ENCODE measurements at places on chromosomes 2 and 18.

DNA sequence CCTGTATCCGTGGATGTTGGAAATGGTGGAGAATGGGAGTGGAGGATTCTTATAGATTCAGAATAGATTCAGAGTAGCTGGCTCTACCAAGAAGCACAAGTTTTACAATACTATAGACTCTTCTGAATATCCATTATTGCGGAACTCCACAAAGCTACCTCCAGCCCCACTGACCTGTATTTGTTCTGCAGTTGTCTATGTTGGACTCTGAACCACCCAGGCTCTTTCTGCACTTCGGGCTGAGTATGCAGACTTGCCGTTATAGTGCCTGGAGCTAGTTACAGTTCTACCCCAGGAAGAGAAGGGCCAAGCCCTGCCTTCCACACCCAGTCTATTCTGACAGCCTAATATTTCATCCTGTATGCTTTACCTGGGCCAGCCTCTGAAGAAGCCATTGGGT is 4.4 kb upstream of the RGPD4 start:
- DNase-seq, result no peak

DNA sequence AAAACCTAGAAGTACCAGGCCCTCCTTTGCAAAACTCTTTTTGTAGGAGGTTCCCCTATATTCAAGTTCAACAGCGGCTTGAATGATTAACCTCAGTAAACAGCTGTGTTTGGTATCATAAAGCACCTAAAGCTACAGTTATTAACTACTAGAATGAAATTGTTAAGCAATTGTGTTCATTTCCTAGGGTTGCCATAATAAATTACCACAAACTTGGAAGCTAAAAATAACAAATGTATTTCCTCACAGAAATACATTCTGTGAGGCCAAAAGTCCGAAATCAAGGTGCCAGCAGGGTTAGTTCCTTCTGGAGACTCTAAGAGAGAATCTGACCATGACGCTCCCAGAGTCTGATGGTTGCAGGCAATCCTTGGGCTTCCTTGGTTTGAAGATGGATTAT is 202.1 kb upstream of the ACVR2A start:
- no peak for DNase-seq

- DNase-seq, result no peak
Observed at GRCh38 chr2:225456619-225457260, 57.2 kb downstream of the NYAP2 start.

DNA sequence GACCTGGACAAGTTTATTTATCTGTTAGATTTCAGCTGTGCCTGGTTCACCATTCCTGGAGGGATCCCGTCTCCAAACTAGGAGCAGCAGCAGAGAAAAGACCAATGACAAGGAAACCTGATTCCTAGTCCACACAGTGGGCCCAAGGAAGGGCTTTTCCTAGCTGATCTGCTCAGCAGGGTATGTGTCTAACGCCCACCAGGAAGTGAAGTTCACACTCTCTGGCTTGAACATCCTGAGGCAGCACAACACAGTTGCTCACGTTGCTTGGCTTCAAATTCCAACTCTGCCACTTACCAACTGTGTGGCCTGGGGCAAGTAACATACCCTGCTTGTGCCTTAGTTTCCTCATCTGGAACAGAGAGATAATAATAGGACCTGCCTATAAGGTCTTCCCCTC is 42.9 kb downstream of the XDH start:
- no peak for DNase-seq

DNA sequence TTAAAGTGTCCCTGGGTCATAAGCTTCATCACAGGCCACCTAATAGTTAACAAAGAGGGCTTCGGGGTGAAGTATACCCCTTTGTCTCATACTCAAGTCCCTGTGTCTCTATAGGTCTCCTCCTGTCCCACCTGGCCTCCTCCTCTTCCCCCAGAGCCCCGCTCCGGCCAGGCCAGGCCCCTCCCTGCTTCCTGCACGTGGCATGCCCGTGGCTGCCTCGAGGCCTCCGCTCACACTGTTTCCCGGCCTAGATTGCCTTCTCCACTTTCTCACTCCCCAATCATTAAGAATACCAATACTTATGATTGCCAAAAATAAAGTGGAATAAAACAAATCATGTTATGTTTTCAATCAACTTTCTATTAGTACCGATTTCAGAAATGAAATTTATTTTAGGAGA is 18.8 kb downstream of the SMYD1 start:
- DNase-seq, result no peak
